ENCODE measurements at places on chromosomes 2 and 18.

DNA sequence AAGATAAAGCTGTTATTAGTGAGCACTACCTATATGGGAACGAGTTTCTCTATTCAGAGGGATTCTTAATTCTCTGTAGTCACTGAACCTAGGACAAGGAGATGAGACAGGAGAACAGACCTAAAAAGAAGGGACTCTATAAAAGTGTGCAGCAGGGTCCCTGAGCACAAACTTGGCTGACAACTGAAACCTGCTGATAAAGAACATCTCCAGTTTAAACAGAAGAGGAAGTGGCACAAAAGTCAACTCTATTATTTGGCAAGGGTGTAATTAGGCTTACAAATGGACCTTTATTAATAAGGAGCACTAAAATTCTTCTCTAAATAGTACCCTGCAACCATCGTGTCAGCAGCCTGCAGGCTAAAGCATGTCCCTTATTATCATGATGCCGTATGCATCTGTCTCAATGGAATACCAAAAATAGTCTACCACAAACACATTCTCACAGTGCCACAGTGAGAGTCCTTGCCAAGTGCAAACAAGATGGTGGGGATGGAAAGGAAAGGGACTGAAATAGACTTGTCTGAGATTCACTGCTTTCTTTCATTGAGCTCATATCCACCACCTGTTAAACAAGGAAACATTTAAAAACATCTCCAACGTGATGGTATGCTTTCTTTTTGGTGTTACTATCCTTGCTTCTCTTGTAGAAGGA, 260.2 kb downstream of the INSIG2 start:
- DNase-seq = no peak

- no peak for DNase-seq
Measured at GRCh38 chr2:75274936-75275335, 75.6 kb upstream of the TACR1 start.

GRCh38 chr2:134148172-134148571, 105.7 kb upstream of the MGAT5 start:
- no peak for DNase-seq

DNA sequence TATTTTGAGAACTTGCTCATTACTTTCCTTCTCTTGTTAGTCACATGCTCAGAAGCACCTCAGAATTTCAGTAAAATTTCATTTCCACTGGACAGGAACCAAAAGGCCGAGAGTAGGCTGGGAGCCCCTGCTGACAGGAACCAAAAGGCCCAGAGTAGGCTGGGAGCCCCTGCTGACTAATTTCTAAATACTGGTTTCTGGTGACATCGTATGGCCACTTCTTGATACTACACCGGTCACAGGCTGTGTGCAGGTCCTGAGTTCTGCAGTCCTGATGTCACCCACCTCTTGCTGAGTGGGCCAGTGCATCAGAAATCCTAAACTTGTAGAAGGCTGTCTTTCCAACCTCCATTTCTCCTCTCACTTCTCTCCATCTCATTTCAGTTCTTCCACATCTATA, 17.7 kb upstream of the EN1 start:
- DNase-seq = no peak

GRCh38 chr2:239789711-239790110, 235.4 kb downstream of the NDUFA10 start:
- DNase-seq = no peak

- DNase-seq = no peak
Measured at GRCh38 chr2:46615986-46616485, 136.7 kb downstream of the TMEM247 start.

GRCh38 chr2:231663458-231664212, 44.7 kb upstream of the PTMA start:
- no peak for DNase-seq

- no peak for DNase-seq
Measured at GRCh38 chr18:59520562-59521355, 161.7 kb upstream of the LMAN1 start.

DNA sequence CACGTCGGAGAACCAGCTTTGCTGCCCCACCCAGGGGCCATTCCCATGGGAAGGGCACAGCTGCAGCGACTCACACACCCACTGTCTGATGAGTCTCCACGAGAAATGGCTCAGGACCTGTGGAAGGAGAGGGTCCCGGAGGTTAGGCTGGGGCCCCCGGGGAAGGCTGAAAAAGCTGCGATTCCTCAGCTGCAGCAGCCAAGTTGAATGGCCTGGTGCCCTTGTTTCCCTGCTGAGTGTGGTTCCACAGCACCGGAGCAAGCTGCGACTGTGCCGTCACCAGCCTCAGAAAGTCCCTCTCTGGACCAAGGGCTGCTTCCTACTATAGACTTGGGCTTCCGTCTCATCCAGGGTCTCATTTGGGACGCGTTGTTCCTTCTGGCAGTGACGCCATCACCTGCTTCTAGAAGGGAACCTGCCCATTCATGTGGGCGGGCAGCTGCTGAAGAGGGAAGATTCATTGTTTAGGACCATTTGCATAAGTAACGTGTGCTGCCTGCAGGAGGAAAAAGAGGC, 180.2 kb downstream of the INHBB start:
- no peak for DNase-seq

GRCh38 chr2:194602750-194603149, 1054.3 kb upstream of the SLC39A10 start:
- no peak for DNase-seq

DNA sequence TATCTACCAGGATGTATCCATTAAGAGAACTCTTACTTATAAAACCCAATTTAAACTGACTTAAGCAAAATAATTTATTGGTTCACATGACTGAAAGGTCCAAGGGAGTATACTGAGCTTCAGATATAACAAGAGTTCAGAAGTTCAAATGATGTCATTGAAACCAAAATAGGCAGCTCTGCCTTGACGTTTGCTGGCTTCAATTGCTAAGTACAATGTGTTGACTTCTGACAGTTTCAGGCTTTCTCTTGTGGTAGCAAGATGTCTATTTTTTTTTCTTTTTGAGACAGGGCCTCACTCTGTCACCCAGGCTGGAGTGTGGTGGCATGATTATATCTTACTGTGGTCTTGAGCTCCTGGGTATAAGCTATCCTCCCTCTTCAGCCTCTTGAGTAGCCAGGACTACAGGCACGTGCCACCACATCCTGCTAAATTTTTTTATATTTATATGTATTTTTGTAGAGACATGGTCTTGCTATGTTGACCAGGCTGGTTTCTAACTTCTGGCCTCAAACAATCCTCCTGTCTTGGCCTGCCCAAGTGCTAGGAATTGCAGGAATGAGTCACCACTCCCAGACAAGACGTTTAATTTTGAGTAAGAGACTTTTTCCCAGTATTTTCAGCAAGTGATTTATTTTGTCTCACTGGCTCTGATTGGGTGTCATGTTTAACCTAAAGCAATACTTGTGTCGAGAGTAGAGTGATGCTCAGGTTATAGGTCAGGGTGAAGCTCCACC, 184.8 kb downstream of the NR4A2 start:
- no peak for DNase-seq
